ENCODE measurements at places on chromosomes 5 and 9.

- DNase-seq, result no peak
Observed at GRCh38 chr5:9545992-9546851, at the start of gene SEMA5A. TSS of gene SEMA5A (minus strand) at chr5:9546075. CDS start at chr5:9379946, 166,129 bp downstream.

GRCh38 chr5:19584131-19584530 lies 403.9 kb downstream of the CDH18 start:
- DNase-seq, result no peak

DNA sequence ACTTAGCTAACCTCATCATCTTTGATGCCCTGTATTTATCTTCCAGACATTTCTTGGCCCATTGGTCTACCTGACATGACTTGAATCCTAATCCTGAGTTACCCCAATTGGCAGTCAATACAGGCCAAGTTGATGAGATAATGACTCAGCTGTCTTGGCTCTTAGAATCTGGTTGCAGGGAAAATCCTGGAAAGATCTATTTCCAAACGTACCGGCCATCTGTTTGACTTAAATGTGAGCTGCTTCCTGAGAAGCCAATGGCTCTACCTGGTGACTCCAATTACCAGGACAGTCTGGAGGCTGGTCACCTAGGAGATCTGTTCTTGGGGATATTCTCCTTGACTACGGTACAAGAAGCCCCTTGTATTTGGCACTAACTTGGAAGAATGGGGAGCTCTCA lies 475.2 kb upstream of the BRINP1 start:
- no peak for DNase-seq

DNA sequence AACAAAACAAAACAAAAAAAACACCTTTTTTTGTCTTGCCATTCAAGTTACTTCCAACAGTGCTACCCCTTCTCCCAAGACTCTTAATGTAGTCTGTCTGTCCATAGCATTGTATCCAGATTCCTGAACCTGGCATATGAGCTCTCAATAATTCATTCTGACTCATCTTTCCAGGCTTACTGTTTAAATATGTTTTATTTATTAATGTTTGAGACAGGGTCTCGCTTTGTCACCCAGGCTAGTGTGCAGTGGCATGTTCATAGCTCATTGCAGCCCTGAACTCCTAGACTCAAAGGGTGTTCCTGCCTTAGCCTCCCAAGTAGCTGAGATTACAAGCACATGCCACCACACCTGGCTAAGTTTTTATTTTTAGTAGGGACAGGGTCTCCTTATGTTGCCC lies 208.0 kb upstream of the DMRT1 start:
- DNase-seq, result no peak

DNA sequence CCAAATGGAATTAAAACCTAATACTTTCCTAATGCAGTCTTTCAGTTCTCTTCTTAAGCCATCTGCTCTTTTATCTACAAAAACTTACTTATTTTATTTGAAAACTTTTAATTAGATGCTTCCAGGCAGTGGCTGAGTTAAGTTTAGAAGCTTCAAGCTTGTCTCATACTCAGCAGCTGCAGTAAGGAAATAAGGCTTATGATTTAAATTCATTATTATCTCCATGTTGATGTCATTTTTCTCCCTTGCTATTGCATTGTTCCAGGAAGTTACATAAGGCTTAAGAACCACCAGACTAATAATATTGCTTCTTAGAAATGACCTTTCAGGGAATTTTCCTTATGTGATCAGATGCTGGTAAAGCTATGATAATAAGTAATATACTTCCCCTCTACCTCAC lies 119.6 kb downstream of the PPP2R2B start:
- no peak for DNase-seq

DNA sequence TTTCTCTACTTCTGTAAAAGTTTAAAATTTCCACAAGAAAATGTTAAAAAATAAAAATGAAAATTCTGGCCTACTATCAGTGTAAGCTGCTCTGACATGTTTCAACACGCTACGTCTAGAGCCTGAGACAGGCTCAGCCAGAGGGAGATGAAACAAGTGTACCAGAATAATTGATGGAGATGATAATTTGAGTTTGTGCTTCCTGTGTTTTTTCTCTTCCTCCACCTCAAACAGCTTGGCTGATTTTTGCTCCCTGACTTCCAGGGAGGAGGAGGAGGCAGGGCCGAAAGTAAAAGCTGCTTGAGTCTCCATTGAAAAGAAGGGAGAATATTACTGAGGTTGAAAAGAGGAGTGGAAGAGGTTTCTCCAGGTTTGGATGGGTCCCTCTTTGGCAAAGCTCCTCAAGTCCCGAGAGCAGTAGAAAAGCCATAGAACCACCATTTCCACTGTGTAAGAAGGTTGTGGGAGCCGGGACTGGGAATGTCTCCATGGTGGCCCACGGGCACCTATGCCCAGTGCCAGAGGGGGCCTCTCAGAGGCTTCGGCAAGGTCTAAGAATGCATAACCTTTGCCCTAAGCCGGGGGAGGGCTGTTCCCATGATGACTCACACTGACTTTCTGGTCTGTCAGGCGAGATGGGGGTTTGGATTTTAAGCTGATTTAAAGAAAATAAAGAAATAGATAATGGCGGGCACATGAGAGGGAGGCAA lies 95.1 kb downstream of the HRH2 start:
- DNase-seq, result no peak

DNA sequence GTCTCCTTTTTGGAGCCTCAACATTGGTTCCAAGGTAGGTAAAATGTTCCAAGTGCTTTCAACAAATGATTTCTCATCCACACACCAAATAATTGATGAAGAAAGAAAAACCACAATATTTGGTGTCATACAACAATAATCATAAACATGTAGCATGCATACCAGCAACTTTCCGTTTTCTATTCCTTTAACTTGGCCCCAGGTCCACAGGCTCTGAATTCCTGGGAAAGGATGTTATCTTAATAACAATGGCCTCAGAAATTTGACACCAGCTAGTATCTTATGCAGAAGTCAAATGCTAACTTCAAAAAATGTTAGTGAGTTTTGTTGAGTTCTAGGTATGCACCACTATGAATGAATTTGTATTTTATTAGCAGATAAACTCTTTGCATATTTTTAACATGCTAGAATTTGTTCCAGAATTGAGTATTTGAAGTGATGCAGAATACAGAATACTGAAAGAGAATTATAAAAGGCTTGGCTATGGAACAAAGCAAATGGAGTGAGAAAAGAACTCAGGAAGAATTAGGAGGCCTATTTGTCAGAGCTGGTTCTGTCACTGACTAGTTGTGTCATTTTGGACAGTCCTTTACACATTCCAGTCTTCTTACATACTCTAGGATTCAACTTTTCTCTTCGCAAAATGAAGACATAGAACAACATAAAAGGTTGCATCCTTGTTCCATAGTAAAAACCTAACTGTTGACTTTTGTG lies 435.3 kb upstream of the TNC start:
- DNase-seq, result no peak

GRCh38 chr9:1469996-1470395 lies 419.8 kb downstream of the DMRT2 start:
- no peak for DNase-seq

DNA sequence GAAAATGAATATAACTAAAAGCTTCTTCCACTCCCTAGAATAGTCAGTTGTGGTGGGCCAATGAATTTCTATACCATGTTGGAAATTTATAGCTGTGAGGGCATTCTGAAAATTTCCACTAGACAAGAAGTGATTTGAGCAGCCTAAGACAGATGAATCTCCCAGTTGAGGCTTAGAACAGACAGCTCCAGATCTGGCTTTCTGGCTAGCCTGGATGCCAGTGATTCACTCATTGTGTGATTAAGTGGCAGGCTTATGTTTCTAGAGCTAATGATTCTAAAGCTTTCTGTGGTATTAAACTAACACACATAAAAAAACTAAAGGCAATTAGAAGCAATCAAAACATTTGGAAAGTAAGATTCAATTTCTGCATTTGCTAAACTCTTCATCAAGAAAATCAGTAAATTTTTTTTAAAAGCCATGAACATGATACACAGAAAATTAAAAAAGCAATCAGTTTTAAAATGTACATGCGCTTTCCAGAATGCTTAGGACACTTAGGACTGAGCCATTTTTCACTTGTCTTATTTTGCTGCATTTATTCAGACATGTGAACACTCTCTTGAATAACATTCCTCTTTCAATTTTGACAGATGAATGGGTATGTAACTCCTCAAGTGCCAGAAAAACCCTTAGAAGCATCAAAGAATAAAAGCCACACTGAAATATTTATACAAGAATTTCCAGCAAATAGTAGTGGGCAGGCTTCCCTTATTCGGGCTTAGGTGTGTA lies 100.5 kb upstream of the GNAQ start:
- no peak for DNase-seq

DNA sequence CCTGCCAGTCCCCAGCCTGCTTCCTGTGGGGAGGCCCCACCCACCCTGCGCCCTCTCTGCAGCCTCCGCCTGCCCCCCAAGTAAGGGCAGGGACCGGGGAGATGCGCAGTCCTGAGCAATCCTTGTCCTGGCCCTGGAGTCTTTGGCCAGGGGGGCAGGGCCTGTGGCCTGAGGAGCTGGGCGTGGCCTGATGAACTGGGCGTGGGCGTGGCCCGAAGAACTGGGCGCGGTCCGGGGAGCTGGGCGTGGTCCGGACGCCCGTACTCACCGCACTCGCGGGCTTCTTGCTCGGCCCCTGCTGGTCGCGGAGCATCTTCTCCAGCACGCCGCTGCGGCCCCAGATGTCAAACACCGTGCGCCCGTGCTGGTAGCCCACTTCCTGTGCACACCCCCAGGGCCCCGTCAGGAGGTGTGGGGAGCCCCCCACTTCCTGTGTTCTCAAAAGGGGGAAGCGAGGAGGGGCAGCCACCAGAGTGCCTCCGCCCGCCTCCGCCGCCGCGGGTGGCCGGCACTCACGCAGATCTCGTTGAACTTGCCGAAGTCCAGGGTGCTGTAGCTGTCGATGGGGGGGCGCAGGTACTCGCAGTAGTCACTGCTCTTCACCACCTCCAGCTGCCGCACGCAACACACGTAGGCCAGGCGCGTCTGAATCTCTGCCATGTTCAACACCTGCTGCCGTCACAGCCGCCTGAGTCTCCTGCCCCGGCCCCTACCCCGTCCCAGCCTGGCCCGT lies 2.7 kb upstream of the NSMF start:
- DNase-seq, result peak; percentile 77

DNA sequence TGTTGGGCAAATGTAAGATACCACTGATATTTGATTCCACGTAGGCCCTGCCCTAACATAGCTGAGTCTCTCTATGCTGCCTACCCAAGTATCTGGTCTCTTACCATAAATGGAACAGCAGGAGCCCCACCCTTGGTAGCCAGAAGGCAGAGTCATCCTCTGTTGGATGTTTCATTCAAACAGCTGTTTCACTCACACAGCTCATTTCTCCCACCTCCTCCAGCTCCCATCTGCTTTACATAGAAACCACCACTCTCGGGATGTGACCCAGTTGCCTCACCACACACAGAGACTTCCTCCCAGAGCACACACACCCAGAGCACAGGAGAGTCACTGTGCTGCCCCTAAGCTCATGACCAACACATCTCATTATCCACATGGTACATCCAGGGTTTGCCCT lies 165.3 kb downstream of the TMEM167A start:
- no peak for DNase-seq

GRCh38 chr5:68440651-68441050 lies 225.1 kb downstream of the PIK3R1 start:
- no peak for DNase-seq

- DNase-seq, result no peak
Observed at GRCh38 chr5:174901336-174901735, 177.0 kb downstream of the MSX2 start.

GRCh38 chr9:98303633-98304125 lies 48.2 kb upstream of the TBC1D2 start:
- no peak for DNase-seq

DNA sequence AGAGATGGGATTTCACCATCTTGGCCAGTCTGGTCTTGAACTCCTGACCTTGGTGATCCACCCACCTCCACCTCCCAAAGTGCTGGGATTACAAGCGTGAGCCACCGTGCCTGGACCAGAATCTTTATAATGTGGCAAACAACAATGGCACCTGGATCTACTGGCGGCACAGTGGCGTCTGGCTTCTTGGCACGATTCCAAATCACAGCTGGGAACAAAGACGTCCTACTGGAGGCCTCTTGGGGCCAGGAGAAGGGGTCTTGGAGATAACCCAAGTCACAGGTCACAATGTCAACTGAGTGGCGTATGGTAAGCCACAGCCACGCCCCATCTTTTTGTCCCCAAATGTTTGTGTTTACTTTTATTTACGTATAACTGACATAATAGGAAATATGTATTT lies 77.8 kb upstream of the RAPGEF1 start:
- no peak for DNase-seq

DNA sequence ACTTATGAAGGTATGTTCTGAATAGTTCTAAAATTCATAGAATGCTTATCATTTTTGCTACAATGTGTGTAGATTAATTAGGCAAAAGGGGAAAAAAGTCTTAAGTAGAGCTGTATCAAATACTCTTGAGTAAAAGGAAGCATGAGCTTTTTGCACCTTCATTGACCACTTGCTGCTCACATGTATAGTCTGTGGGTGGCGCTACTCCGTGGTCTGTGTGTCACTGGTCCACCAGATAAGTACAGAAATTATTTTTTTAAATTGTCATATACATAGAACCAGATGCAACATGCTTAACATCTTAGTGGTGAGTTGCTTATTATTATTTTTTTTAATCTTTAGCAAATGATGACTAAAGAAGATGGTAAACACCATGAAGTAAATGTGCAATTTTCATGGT lies 130.2 kb downstream of the MAN2A1 start:
- DNase-seq, result no peak

DNA sequence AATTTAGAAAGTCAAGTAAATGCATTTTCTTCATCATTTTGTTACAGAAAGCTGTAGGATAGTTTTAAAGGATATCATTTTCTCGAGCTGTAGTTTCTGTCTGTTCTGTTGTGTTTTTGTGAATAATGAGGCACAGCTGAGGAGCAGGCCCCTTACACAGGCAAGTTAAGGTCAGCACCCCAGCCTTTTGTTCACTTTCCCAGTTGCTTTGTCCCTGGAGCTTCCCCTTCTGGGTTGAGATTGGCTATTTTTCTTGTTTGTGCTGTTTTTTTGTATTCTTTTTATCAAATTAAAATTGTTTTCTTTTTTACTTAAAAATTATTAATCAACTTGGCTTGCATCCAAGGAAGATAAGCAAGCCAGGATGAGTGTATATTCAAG lies 213.8 kb upstream of the ACTBL2 start:
- DNase-seq, result no peak

DNA sequence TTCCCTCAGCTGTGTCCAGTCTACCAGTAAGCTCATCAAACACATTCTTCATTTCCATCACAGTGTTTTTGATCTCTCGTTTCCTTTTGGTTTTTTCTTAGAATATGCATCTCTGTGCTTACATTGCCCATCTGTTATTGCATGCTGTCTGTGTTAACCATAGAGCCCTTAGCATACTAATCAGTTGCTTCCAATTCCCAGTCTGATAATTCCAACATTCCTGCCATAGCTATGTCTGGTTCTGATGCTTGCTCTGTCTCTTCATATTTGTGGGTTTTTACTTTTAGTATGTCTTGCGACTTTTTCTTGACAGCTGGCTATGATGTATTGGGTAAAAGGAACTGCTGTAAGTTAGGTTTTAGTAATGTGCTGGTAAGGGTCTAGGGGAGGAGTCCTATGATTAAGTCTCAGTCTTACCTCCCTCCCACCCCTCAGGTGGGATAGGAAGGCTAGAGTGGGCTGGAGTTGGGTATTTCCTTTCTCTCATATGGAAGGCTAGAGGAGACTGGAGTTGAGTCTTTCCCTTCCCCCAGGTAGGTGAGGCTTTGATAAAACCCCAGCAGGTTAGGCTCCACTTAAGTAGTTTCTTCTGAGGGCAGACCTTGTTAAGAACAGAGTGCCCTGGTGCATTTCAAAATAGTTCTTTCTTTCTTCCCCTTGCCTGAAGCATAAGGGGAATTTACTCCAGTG lies 99.1 kb upstream of the RASGRF2 start:
- no peak for DNase-seq

- DNase-seq, result no peak
Observed at GRCh38 chr5:143683459-143683858, 128.5 kb upstream of the HMHB1 start.

GRCh38 chr9:99199938-99200539 lies 21.7 kb downstream of the ALG2 start:
- DNase-seq, result no peak

Measured in stimulated activated CD8-positive, alpha-beta memory T cell treated with anti-CD3 and anti-CD28 coated beads, Interleukin-4, amount 100 ng/mL, for 24 hours (primary cell).